Astrocyte of the hippocampus (primary cell): ENCODE measurements at places on chromosomes 6 and 20.

DNA sequence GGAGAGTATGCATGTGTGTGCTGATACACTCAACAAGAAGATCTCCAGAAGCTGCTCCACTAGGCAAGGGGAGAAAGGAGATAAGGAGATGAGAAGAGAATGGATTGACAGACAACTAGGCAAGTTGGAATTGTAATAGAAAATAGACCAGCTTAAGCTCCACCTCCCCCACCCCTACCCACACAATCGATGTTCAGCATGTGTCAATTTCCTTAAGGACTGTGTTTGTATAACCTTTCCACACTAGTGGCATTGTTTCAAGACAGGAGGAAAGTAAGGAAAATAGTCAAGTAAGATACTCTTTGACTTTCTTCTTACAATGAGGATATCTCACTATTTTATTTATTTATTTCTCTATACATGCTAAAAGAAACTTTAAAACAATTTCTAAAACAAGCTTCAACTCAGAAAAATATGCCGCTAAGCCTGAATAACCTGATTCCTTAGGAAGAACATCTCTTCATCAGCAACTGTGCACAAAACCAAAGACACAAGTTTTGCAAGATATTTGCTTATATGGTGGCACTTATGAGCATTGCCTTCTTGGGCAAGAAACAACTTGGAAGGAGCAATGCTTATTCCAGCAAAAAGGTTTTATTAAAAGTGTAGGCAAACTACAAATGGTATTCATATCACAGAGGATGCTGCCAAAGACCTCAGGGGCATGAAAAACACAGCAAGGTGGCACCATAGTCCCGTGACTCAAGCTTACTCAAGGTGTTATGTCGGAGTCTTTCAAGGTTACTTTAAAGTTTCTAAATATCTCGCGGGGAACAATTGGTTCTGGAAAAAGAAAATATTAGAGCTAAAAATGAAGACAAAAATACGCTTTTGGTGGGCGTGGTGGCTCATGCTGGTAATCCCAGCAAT, 249.1 kb downstream of the COL12A1 start:
- DNase-seq = no peak

GRCh38 chr6:166648846-166649245, 21.8 kb upstream of the RPS6KA2 start:
- no peak for DNase-seq

- DNase-seq = no peak
Measured at GRCh38 chr6:157762636-157763035, 60.4 kb upstream of the SNX9 start.

- DNase-seq = peak; percentile 28
Measured at GRCh38 chr6:13924949-13925881, at the start of gene RNF182. TSS of gene RNF182 (plus strand) at chr6:13924952. CDS start at chr6:13977120, 52,168 bp downstream.

- peak; percentile 14 for DNase-seq
Measured at GRCh38 chr6:22368794-22369193, 72.0 kb upstream of the PRL start.

GRCh38 chr20:7765221-7765620, 175.0 kb downstream of the HAO1 start:
- no peak for DNase-seq

- no peak for DNase-seq
Measured at GRCh38 chr6:119040229-119040628, 38.2 kb downstream of the FAM184A start.

GRCh38 chr20:1870792-1871550, 24.2 kb upstream of the SIRPA start:
- DNase-seq = no peak
